ENCODE measurements at places on chromosomes 5 and 9.

DNA sequence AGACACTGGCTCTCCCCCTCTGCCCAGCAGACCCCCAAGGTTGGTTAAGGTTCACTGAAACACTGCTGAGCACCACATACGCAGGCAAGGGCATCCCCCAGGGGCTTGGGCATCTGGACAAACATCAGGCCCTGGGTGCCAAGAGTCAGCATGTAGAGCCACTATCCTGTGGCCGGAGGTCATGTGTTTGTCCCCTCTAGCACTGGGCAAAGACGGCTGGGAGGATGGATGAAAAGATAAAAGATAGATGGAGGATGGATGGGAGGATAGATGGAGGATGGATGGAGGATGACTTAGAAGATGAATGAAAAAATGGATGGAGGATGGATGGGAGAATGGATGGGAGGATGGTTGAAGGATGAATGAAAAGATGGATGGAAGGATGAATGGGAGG, 216.8 kb upstream of the IER5L start:
- DNase-seq = no peak

GRCh38 chr5:147321569-147321968, 86.7 kb downstream of the STK32A start:
- DNase-seq = no peak

GRCh38 chr5:39720136-39720535, 295.4 kb upstream of the DAB2 start:
- DNase-seq = no peak

DNA sequence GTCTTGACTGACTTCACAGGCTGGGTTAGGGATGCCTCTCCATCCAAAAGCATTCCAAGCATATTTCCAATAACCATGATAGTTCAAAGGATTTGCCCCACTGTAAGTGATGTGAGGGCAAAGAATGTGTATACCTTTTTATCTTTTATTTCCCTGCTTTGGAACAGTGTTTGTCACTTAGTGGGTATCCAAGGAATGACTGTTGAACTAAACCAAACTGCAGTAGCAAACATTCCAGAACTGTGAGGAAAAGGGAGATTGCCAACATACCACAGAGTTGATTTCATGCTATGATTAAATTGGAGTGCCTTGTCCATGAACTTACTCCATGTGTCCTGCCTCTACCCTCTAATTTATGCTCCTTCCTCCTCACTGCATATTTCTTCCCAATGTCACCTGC, 400.0 kb downstream of the KIAA0825 start:
- DNase-seq = peak; percentile 98

DNA sequence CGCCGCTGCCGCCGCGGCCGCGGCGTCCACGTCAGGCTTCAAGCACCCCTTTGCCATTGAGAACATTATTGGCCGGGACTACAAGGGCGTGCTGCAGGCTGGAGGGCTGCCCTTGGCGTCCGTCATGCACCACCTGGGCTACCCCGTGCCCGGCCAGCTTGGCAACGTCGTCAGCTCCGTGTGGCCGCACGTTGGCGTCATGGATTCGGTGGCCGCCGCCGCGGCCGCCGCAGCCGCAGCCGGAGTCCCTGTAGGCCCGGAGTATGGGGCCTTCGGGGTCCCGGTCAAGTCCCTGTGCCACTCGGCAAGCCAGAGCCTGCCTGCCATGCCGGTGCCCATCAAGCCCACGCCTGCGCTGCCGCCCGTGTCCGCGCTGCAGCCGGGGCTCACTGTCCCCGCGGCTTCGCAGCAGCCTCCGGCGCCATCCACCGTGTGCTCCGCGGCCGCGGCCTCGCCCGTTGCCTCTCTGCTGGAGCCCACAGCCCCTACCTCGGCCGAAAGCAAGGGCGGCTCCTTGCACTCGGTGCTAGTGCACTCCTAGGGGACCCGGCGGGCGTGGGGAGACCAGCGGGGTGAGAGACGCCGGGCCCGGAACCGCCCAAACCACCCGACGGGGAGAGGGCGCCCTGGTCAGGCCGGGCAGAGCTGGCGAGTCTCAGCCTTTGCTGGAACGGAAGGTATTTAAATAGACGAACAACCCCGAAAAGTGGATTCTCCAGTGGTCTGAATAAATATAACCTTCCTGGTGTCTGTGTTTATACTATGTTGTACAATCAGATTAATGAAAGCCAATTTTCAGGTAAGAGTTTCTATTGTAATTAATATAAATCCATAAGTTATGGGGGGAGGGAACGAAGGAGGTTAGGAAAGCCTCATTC, 1.2 kb downstream of the FOXB2 start:
- no peak for DNase-seq

DNA sequence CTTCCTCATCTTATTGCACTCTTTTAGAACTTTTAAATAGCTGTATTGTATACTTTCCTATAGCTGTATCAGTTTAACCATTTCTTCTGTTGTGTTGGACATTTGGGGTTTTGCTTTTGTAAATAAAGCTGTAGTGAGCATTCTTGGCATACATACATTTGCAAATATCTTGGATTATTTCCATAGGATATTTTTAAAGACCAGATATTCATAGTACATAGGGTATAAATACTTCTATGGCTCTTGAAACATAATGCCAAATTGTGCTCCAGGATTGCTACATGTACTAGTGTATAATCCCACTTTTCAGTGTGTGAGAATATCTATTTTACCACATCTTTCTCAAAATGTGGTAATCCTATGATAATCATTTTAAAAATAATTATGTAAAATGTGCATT, 51.2 kb downstream of the SCAMP1 start:
- no peak for DNase-seq

GRCh38 chr9:8186560-8186959, 387.0 kb upstream of the DMAC1 start:
- no peak for DNase-seq

DNA sequence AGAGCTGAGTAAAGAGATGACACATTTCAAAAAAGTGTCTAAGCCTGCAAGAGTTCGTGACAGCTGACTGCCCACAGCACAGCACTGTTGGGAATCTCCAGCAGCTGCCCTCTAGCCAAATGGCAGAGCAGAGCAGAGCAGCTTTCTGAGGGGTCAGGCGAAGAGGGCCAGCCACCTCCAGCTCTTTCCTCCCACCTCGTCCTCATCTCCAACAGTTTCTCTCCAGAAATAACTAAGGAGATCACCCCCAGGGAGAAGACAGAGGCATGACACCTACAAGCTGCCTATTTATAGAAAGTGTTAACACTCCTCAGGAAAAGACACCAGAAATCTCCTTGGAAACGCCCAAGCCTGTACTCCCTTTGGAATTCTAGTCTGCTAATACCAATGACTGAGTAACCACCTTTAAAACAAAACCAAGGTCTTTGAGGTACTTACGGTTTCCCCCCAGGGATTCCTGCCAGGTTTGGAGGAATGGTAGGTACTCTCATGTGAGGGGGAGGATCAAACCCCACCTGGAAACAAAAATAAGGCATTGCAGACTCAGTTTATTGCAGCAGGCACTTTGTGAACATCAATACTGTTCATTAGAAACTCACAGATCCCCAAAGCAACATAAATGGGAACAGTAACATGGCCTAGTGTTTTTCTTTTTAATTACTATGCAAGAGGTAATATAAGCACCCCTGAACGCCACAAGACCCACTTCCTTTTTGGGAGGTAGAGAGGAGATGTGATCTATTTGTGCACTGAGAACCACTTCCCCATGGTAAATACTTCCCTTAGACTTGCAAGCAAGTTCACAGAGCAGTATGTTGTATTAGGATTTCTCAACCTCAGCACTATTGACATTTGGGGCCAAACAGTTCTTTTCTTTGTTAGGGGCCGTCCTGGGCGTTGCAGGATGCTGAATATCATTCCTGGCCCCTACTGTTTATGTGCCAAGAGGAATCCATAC, 79.3 kb downstream of the TLE1 start:
- peak; percentile 89 for DNase-seq

DNA sequence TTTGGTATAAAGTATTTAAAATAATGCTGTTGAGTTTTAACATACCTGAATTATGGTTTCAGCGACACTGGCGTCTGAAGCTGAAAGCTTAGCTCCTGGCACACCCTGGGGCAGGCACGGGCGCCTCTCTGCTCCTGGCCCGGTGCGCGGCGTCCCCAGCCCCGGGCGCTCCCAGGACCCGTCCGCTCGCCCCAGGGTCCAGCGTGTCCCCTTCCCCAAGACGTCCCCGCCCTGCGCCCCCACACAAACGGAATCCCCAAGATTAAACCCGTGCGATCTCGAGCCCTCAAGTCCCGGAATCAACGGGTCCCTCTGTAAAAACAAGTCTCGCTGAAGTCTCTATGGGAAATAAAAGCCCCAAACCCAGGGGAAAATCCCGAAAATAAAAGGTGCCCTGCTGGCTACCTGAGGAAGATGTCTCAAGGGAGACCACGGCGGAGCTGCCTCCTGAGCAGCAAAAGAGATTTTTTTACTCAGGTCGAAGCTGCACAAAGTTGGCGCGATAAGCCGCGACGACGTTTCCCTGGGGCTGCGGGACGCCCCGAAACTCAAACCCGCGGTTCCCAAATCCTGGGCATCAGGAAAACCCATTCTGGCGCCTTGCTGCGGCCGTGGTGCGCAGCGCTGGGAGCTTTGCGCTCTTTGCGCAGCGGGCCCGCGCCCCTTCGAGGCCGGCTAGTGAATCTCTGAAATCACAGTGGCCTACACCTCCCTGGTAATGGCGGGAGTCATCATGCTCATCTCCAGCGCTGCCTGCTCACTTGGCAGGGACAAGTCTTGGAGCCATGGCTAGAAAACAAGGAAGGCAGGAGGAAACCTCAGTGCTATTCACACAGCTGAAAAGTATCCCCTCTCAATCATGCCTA, 6.3 kb upstream of the IFNA8 start:
- peak; percentile 8 for DNase-seq
